ENCODE measurements at places on chromosomes 3 and 15. TPM values are rescaled to one million over a fixed set of nuclear protein-coding genes. Genes with fewer than 3 reads are reported as not detected.

TRPM7 gene
- 35.1 TPM for total RNA-seq

BCL2A1 gene
- total RNA-seq: not detected

TM4SF4 gene
- not detected for total RNA-seq

TGFBR2 gene
- 9.6 TPM for total RNA-seq

DNA sequence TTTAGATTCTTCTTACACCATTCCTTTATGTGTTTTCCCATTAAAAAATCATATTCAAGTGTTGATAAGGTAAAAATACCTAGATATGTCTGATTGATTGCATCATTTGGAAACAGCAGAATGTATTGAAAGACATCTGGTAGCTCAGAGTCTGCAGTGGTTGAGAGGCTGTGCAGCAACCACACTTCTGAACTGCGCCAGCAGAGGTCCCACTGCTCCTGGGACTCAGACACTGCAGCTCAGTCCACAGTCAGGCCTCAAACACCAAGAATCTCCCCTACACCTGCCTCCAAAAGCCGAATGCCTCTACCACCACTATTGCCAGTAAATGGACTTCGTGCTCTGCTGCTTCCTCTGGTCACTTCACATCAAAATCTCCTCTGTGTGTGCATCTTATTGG, 176.9 kb upstream of the LMCD1 start:
- DNase-seq: peak; percentile 69

GRCh38 chr3:28590216-28590615, 241.6 kb upstream of the AZI2 start:
- DNase-seq: no peak

DNA sequence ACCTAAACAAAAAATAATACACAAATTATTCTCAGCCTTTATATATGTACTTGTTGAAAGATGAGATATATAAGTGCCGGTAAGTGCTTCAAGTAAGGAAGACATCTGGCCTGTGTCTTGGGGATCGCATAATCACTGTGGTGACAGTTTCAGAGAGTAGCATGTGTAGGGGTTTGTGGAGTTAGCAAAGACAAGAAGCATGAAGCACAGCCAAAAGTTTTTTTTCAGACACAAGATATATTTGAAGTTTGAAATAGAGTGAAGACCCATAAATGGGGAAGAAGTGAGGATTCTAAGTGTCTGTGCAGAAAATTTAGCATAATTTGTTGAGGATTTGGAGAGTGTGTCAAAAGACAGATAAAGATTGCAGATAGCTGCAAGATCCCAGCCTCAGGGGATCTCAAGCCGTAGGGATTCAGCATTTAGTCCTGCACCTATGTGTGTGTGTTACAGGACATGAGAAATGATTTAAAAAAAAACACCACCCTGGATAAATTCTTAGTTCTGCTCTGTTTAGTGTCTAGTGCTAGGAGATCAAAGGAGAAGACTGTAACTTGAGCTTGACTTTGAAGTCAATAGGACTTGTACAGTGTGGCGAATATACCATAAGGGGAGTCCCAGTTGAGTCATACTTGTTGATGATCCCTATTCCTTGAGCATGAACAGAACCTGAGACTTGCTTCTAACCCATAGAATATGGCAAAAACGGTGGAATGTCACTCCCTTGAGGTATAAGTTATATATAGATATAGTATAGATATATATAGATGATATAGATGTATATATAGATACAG, 123.9 kb upstream of the GRM7 start:
- no peak for DNase-seq

DNA sequence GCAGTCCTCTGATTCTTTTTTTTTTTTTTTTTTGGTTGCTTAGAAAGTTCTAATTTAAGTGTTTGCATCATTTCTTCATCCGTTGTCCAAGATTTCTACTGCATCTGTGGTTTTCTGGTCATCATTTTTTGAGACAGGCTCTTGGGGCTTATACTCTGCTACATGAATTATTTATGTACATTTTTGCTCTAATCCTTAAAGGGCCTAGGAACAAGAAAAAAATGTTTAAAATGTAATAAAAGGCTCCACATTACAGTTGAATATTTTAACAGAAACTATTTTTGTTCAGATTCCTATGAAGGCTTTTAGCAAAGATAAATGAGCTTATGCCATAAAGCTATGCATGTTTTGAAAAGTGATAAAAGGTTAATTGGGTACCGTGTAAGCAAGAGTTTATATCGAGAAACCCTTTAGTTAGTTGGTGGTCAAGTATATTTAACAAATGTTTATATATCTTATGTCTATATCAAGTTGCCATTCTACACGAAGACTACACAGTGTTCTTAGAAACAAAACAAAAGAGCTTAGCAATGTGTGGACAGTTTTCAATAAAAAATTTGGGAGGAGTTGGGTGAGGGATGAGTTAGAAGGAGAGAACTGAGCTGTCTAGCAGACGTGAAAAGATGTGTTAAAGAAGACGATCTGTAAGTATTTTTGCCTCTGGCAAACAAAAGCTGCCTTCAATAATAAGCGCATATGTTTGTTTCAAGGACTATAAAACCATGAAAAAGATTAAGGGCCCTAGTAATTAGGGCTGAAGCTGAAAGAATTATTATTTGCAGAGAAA, 563.6 kb upstream of the NAALADL2 start:
- DNase-seq: no peak

DNA sequence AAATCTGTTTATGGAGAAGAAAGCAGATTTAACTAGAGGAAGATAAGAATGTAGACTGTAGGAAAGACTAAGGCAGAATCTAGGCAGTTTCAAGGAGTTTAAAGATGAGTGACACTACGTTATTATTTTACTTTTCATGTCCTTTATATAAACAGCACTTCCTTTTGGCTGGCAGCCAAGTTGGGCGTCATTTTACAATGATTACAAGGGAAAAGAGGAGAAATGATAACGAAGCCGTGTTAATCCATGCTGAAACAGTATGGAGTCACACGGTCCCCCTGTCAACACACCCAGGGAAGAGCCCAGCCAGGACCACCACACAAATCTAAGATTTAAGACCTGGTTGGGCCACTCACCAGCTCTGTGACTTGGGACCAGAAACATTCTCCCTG, 83.7 kb upstream of the NEO1 start:
- no peak for DNase-seq

Measured in H9 (cell line).